Sciatic nerve (tissue), 2 donors: ENCODE measurements at places on chromosomes 7 and 10. TPM values are rescaled to one million over a fixed set of nuclear protein-coding genes. Genes with fewer than 3 reads are reported as not detected.

GRCh38 chr7:124702385-124702784 lies 63.2 kb downstream of the GPR37 start:
- DNase-seq: no peak

DNA sequence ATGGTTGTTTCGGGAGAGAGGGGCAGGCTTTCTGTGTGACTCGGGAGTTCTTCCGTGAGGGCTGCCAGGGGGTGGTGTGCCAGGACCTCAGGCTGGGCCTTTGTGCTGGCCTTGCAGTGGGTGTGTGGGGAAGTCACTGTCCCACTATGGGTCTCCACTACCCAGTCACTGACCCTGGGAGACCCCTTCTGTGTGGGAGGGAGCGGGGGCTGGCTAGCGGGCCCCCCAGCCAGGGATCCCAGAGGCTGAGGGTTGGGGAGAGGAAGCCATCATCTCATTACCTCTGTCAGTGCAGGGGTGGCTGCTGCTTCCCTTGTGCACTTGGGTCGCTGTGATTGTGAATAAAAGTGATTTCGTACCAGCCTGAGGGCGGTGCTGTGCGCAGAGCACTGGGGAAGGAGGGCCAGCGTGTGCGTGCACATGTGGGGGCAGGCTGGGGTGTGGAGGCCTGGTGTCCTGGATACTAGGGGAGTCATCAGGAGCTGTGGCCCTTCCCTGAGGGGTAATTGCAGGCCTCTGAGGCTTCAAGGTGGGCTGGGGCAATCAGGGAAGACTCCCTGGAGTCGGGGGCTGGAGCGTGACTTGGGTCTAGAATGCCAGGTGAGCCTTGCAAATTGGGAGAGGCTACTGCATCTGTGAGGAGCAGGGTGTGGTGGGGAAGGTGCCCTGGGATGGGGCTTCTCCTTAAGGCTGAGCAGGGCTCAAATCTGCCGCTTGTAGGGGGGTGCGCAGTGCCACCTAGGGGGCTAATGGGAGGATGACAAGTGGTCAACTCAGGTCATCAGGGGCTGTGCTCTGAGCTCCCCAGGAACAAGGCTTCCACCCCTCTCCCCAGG lies 98.9 kb downstream of the NEURL1 start:
- no peak for DNase-seq

ABCF2 gene
- 20.8 TPM for total RNA-seq

KIF11 gene
- 0.89 TPM for total RNA-seq

MSMB gene
- not detected for total RNA-seq

DNA sequence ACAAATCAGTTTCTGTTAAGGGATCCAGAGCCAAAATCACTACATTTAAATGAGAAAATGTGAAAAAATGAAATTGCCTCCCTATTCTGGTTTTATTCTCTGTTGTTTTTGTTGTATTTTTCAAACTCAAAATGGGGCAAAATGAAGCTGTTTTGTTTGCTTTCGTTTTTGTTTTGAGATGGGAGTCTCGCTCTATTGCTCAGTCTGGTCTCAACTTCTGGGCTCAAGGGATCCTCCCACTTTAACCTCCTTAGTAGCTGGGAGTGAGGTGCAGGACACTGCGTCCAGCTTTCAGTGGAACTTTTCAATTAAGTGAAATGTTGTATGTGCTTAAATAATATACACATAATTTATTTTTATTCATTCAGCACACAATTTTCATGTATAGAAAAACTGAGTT lies 205.0 kb downstream of the SORCS1 start:
- DNase-seq: no peak

- no peak for DNase-seq
Observed at GRCh38 chr10:118239236-118239630, 102.9 kb downstream of the FAM204A start.

DNA sequence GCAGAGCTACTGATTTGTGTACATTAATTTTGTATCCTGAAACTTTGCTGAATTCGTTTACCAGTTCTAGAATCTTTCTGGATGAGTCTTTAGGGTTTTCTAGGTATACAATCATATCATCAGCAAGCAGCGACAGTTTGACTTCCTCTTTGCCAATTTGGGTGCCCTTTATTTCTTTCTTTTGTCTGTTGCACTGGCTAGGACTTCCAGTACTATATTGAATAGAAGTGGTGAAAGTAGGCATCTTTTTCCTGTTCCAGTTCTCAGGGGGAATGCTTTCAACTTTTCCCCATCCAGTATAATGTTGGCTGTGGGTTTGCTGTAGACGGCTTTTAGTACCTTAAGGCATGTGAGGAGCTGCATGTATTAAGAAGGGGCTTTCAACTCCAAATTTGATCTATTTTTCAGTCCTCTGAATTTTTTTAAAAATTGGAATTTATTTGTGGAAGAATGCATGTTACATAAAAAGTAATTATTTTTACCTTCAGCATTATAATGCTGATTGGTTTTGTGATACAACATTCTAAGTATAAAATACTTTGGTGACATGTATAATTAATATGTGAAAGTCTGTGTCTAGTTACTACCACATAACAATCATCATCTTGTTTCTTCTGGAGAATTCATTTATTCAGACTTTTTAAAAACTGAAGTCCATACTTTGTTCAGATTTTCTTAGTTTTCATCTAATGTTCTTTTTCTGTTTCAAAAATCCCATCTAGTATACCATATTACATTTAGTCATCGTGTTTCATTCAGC lies 49.6 kb downstream of the CPED1 start:
- no peak for DNase-seq

DNAAF5 gene
- 19.0 TPM for total RNA-seq

DNA sequence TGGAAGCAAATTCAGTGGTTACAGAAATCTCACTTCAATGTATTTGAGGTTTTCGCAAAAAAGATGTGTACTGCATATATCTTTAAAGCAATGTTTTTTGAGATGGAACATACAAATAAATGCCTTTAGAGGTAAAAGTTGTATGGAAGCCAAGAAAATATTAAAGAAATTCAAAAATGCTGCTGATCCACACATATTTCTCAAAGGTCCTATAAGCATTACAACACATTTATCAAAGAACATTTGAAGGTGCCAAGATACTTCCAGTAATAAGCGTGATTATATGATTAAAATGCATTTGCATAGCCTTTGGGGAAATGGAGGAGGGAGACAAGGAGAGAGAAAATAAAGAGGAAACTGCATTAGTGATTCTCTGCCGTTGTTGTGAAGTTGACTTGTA lies 260.1 kb downstream of the BICC1 start:
- DNase-seq: no peak

GJD4 gene
- total RNA-seq: not detected

- peak; percentile 77 for DNase-seq
Observed at GRCh38 chr7:101121991-101122932, 4.6 kb upstream of the SERPINE1 start.

DNA sequence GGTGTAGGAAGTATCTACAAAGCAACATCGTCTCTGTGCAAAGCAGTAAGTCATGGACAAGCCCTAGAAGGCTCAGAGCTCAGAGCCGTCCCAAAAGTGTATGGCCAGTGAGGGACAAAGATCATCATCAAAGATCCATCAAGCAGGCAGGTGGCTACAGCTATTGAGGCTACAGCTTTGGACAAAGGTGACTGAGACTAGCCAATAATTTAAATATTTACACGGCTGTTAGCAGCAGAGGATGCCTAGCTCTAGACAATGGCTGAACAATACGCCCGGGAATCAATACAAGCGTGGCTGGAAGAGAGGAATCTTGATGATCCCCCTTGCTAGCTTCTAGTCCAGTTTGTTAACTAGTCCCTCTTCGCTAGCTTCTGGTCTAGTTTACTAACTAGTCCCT lies 17.9 kb downstream of the NMT2 start:
- DNase-seq: no peak

DNA sequence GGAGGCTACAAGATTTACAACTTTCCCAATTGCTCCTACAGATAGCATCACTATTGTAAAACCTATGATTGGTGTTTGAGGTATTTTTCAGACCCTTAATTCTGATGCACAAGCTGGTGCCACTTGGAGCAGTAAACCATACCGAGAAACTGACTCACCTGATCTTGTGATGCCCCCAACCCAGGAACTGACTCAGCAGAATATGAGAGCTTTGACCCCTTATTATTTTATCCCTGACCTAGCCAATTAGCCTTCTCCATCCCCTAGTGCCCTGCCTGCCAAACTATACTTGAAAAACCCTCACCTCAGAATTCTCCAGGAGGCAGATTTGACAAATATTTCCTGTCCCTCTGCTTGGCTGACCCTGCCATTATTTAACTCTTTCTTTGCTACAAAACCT lies 585.9 kb upstream of the GHITM start:
- no peak for DNase-seq

- DNase-seq: peak; percentile 30
Observed at GRCh38 chr7:150855046-150855445, 2.7 kb downstream of the AOC1 start.

CALY gene
- total RNA-seq: 0.98 TPM

GRCh38 chr10:4127518-4128315 lies 342.7 kb upstream of the KLF6 start:
- no peak for DNase-seq

- peak; percentile 62 for DNase-seq
Observed at GRCh38 chr10:94402843-94403379, 570 bp downstream of the TBC1D12 start.

BAIAP2L1 gene
- total RNA-seq: 5.1 TPM

ITPRID1 gene
- not detected for total RNA-seq

DNA sequence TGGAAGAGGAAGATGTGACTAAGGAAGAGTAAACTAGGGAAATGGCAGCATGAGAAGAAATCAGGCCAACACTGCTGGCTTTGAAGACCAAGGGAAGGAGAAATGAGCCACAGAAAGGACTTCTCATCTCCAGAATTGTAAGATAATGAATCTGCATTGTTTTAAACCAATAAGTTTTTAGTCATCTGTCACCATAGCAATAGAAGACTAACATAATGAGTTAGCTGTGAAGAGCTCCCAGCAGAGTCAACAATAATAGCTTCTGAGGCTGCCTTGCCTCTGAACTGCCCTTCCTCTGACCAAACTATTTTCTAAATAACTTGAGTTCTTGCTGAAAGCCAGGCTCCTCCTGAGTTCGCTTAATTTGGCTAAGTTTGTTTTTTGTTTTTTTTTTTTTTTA lies 103.6 kb downstream of the CACNA2D1 start:
- no peak for DNase-seq

ANKRD1 gene
- 0.36 TPM for total RNA-seq

GRCh38 chr10:49394933-49395740 lies 752 bp downstream of the DRGX start:
- DNase-seq: no peak

OR13A1 gene
- total RNA-seq: not detected

DNA sequence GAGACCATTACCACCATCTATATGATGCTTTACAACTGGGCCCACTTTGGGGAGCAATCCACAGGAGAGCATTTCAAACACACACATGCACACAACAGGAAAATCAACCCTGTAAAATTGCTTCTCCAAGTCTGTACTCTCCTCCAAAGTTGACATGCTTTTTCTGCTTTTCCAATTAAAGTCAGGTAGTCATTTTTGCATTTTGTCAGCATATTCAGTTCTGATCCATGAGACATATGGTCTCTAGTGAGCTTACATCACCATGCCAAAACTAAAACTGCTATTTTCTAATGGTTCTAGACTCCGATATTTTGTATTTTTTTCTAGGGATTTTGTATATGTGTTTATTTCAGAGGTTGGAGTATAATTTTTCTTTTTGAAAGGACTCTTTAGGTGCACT lies 373.5 kb upstream of the LRRTM3 start:
- DNase-seq: no peak

DNA sequence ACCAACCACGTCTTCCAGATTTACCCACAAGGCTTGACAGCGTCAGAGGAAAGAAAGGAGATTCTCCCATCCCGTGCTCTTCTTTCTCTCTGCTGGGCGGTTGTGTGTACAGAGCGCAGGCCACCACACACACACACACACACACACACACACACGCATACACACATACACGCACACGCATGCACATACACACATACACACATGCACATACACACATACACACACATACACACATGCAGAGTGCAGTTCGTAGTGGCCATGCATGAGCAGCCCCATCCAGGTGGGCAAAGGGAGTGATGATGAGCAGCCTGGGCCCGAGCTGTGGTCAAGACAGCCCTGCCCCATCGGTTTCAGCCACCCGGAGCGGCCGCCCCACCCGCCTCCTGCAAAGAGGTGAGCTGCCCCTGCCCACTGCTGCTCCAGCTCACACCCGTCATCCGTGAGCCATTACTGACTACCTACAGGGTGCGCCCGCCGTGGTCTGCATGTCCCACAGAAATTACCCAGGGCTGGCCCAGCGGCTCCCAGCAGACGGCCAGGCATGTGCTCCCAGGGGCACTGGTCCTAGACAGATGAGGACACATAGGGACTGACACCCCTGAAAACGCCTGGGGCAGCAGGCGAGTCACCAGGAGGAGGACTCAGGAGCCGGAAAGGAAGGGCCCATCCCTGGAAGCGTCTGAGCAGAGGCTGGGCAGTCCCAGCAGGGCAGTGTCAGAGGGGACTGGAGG lies 69.6 kb downstream of the ASB13 start:
- DNase-seq: no peak

- no peak for DNase-seq
Observed at GRCh38 chr10:15069230-15069629, 19.3 kb downstream of the ACBD7 start.

CYP3A4 gene
- total RNA-seq: not detected

DNA sequence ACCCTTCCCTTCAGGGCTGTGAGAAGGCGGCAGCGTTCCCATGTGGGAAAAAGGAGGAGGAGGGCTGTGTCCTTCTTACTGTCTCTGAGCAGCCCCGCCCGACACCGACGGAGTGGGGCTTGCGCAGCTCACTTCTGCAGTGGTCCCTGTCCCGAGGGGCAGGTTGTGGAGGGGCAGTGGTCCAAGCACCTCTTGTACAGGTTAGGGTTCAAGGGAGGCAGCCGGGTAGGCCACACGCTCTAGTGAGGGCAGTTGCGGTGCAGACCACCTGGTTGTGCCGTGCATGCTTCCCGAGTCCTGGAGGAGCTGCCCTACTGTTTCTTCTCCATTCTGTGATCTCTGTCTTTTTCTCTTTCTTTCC lies 32.8 kb downstream of the AGAP3 start:
- no peak for DNase-seq

AGR2 gene
- total RNA-seq: 0.40 TPM

GRCh38 chr7:7292608-7293007 lies 110.3 kb downstream of the C1GALT1 start:
- DNase-seq: no peak

SLF2 gene
- total RNA-seq: 38.6 TPM

DNA sequence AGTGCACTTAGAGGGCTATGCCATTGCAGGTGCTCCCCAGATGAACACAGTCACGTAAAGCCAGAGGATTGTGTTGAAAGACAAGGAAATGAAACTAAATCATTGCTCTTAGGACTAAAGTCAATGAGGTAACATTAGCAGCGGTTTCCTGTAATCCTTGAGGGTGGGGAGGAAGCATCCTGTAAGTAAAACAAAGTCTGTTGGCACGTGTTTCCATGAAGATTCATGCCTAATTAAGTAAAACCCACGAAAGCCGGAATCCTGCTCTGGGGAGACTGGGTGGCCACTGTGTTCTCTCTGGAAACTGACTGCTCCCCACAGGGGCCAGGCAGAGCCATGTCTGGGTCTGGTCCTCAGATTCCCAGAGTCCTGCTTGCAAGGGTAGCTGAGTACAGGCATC lies 18.3 kb downstream of the STEAP1B start:
- no peak for DNase-seq

DNA sequence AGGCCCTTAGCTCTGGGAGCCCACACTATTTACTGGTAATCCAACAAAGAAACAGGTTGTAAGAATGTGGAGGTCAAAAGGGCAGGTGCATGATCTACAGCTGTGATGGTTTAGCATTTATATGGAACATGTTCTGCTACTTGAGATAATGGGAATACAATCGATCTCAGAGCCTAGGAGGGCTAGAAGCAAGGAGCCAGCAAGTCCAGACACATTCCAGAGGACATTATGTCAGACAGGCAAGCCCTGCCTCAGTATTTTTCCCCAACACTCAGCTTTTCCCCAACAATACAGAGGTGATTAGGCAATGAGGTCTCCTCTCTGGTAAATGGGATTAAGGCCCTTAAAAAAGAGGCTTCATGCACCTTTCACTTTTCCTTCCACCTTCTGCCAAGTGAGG lies 21.4 kb upstream of the GNAT3 start:
- DNase-seq: no peak
